Fibroblast of skin of right quadriceps (primary cell): ENCODE measurements at places on chromosomes 6 and 20.

DNA sequence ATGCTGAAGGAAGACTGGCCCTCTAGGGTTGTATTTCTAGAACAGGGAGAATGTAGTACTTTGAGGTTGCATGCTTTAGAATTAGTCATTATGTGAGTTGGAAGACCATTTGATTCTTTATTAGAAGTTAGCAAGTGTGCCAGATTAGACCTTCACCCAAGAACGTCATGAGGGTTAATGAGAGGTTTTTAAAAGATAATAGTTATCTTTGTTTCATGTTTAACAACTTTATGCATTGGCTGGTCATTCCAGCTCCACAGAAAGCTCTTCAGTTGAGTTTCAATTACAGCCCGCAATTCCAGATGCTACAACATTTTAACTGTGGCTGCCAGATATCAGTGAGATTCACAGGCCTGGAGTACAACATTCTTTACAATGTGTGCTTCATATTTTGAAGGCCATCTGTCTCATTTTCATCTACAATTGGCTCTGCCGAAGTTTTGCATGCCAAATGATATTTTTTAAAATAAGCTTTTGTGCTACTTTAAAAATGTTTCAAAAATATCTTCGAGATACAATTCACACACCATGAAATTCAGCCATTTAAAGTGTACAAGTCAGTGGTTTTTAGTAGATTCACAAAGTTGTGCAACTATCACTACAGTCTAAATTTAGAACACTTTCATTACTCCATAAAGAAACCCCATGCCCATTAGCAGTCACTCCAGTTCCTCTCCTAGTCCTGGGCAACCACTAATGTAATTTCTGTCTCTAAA, 61.1 kb upstream of the FBXO30 start:
- DNase-seq, result no peak

- DNase-seq, result no peak
Measured at GRCh38 chr20:17418737-17419136, 112.4 kb downstream of the BFSP1 start.

GRCh38 chr6:36627801-36628246, 33.7 kb downstream of the SRSF3 start:
- DNase-seq, result peak; percentile 51

DNA sequence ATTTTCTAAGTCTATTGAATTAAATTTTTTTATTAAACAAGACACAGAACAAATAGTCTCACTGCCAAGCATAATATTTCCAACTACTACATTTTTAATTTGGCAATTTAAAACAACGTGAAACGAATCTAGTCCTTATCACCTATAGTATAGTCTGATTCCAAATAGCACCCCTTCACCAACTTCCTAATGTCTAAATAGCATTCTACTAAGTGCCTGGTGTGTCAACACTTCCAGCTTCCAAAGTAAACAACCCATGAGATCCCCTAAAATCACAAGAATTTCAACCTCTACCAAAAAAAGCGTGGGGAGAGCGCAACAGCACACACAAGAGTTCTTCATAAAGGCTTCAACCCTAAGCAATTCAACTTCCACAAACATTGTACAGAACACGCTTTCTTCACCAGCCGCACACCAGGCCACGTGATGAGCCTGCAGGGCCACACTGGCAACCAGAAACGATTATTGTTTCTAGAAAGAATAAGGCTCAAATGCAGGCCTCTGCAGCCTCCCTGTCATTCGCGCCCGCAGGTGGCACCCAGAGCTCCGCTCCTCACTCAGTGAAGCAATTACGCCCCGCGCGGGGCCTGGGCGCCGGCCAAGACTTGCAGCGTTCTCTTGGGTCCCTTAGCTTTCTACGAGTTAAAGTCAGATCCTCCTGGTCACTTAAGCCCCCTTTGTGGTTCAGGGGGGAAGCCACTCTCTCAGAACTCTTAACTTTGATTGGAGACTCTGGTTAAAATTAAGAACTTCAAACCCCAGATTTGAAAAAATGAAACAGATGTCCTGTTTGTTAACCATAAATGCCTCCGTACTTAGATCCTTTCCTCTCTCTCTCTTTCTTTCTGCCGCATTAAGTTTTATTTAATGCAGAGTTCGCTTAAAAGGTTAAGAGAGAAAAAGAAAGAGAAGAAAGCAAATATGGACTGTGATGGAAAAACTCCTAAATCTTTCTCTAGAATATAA, 18.3 kb downstream of the SIM1 start:
- DNase-seq, result peak; percentile 42

DNA sequence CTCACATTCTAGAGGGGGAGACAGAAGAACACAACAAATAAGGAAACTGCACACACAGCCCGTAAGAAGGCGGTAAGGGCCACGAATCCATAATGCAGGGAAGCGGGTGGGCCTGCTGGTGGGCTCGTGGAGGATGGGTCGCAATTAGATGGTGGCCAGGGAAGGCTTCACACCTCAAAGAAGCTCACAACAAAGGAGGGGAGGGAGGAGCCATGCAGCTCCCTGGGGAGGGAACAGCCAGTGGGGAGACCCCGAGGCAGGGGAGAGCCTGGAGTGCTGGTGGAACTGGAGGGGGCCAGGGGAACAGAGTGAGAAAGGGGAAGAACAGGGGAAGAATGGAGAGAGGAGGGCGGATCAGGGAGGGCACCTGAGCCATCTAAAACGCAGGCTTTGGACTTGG, 13.4 kb downstream of the SRC start:
- no peak for DNase-seq
